GM19239 (cell line): ENCODE measurements at places on chromosomes 1 and 21.

DNA sequence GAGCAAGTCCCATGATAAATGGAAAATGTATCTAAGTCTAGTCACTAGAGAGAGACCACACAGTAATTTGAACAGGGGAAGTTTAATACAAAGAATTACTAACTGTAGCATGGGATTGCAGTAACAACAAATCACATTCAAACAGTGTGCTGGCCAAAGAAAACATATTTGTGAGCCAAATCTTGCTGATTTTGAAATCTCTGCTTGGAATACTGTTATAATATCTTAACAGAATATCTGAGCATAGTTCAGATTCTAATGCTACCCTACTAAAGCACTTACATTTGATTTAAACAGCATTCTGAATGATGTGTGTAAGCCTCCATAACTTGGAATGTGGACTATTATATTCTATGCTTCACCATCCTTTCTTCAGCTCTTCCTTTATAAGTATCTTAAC, 270.0 kb upstream of the BRINP3 start:
- no peak for DNase-seq

DNA sequence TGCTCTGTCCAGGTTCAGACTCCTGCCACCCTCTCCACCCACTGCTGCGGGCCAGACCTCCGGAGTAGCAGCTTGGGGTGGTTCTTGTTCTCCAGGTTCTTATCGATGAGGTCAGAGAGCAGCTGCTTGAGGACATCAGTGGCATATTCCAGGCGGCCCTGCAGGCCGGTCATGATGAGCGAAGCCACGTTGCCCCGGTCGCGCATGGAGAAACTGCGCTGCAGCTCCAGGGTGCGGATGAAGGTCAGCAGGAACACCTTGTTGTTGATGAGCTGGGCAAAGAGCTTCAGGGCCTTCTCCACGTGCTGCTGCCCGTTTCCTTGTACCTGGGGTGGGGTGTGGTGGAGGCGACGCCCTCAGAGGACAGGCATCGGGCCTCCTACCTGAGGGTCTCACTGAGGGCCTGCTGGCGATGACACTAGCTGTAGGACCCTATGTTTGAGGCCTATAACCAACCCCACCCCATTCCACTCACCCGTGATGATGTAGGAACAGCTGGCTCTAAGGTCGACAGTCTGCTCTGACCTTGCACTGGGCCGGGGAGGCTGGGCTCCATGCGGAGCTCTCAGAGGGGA, 131.2 kb upstream of the CD34 start:
- no peak for DNase-seq

DNA sequence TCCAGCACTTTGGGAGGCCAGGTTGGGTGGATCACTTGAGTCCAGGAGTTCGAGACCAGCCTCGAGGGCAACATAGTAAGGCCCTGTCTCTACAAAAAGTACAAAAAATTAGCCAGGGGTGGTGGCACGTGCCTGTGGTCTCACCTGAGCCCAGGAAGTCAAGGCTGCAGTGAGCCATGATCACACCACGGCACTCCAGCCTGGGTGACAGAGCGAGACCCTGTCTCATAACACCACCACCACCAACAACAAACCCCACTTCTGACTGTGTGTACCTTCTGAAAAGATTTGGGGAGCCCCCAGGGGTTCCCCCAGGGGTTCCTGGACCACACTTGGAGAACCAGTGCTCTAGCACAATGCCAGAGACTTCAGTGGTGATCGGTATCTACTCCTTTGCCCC, 29.9 kb downstream of the NUAK2 start:
- no peak for DNase-seq

DNA sequence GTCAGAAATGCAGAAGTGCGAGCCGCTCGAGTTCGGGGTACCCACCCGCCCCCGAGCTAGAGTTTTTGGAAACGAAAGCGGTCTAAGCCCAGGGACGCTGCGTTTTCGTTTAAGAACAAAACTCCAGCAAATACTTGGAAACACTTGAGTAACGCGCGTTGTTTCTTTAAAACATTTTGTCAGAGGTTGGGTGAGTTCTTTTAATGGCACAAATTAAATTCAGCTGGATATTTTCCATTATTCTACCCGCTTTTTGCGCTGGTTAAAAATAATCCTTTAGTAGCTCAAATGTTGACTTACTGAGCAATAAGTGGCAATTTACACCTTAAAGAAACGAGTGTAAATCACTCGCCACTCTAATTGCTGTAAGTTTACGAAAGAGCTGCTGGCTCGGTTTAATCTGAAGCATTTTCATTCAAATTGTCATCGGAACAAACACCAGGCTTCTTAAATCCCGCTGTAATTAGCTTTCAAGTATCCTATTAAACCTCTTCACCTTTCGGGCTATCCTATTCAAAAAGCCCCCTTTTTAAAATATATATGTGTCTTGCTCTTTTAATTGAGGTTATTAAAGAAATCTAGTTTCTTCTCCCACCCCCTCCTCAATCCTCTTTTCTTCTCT, 1.5 kb downstream of the LHX8 start:
- DNase-seq = no peak
